NCI-H2227 treated with DMSO at 0.1 percent for 48 hours (cell line): ENCODE measurements at places on chromosomes 2 and 18.

GRCh38 chr18:45525301-45525700, 90.0 kb upstream of the SLC14A2 start:
- DNase-seq = no peak

GRCh38 chr2:88831792-88832248, 140.3 kb downstream of the RPIA start:
- no peak for DNase-seq

DNA sequence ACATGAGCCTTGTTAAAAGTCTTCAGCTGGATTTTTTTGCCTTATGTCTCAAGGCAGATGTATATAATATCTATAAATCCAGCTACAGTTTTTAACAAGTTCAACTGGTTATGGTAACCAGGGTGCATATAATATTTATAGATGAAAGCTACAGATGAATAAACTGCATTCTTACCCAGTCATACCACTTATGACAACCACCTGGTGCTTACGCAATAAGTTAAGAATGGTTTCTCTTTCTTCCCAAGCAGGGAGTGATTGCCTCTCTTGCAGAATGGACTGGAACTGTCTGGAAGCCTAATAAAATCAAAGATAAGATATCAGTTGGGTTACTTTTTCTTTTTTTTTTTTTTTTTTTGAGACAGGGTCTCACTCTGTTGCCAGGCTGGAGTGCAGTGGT, 19.6 kb downstream of the DHX57 start:
- no peak for DNase-seq

GRCh38 chr2:149438330-149438960, 108.1 kb downstream of the LYPD6 start:
- DNase-seq = no peak

- DNase-seq = no peak
Observed at GRCh38 chr18:62196980-62197379, 9.9 kb downstream of the RELCH start.

DNA sequence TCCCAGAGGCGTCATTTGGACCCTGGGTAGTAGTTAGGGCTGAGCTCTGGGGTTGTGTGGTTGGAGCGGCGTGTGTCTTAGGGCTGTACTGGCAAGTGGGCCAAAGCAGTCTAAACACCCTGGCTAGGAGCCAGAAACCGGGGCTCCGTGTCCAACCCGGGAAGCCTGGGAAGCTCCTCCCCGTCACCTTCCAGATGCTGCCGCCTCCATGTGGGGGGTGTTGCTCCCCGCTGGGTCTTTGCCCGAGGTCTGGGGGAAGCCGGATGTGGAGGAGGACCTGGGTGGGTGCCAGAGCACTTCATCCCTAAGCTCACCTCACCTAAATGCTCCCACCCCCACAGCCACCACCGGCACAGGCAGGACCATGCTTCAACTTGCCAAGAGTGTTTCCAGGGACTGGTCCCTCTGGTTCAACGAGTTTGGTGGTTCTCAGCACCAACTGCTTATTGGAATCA, 25.4 kb downstream of the TET3 start:
- DNase-seq = no peak

- DNase-seq = no peak
Observed at GRCh38 chr2:241728627-241729026, 5.8 kb upstream of the D2HGDH start.

DNA sequence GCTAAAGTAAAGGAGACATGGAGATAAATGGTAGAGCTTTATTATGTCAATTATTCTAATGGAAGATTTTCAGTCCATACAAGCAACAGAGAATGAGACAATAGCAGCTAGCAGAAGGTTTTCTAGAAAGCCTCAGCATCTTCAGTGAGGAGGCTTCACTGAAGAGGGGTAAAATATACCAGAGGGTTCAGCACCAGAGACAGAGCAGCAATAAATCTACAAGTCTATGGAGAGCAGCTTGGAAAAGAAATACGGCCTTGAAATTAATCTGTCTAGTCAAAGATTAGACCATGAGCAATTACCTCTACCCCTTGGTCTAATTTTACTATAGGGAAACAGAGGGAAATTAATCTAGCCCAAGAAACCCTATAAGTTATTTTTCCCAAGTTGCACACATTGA, 185.7 kb upstream of the CRIM1 start:
- DNase-seq = no peak

DNA sequence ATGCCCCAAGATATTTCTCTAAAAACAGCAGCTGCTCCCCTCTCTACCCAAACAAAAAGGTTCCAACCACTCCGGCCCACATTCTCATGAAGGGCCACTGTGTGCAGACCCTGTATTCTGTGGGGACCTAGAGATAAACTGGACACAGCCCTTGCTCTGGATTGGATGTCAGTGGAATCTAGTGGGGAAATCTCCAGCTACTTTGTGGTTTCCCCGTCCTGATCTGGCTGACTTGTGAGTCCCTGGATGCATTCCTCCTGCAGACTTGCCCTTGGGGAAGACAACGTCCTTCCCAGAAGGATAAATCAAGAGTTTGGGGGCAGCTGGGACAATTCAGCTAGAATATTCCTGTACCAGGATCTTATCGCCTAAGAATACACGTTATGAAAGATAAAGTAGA, 151.1 kb downstream of the FSHR start:
- DNase-seq = no peak

- peak; percentile 30 for DNase-seq
Observed at GRCh38 chr2:131034122-131035051, 58.9 kb downstream of the FAM168B start.
